Peyer's patch (tissue), 4 donors: ENCODE measurements at places on chromosomes 1 and 21. TPM values are rescaled to one million over a fixed set of nuclear protein-coding genes. Genes with fewer than 3 reads are reported as not detected.
A peak's percentile ranks its signal among the peaks of the same experiment; 100 is the strongest.

DNA sequence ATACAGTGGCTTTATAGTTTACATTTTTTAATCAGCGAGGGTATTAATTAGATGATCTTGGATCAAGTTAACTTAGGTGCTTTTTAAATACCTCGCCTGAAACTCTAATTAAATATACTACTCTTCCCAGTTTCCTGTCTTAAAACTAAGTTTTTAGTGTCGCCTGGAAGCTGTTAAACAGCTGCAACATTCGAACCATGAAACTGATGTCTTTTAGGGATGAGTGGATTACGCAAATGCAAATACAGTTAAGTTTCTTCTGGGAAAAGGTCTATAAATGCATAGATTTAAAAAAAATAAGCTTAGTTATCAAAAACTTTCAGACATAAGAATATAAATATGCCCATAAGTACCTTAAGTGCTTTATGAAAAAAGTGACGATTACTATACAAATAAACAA is 228.3 kb downstream of the PTPRC start:
- no peak for DNase-seq

- DNase-seq, result peak; percentile 65
Observed at GRCh38 chr1:206963740-206964139, 6.5 kb downstream of the FCAMR start.

GRCh38 chr1:81296601-81297000 is 504.1 kb upstream of the ADGRL2 start:
- no peak for DNase-seq

- peak; percentile 86 for DNase-seq
Observed at GRCh38 chr1:111221633-111222291, 5.8 kb upstream of the CHI3L2 start.

DNA sequence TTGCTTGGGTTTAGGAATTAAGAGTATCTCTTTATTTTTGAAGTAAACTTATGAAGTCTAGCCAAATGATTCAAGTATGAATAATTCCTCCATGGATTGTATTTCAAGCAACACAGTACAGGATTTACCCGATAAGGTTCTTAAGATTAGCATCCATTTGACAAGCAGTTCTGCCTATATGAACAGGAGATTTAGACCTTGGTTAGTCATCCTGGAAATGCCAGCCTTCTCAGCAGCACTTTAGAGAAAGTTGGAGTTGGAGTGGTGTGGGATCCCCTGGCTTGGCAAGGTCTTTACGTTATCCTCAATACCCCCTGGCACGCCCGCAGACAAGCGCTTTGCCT is 1.6 kb downstream of the BCAR3 start:
- DNase-seq, result no peak

- no peak for DNase-seq
Observed at GRCh38 chr1:243270097-243270864, 14.4 kb downstream of the SDCCAG8 start.

DNA sequence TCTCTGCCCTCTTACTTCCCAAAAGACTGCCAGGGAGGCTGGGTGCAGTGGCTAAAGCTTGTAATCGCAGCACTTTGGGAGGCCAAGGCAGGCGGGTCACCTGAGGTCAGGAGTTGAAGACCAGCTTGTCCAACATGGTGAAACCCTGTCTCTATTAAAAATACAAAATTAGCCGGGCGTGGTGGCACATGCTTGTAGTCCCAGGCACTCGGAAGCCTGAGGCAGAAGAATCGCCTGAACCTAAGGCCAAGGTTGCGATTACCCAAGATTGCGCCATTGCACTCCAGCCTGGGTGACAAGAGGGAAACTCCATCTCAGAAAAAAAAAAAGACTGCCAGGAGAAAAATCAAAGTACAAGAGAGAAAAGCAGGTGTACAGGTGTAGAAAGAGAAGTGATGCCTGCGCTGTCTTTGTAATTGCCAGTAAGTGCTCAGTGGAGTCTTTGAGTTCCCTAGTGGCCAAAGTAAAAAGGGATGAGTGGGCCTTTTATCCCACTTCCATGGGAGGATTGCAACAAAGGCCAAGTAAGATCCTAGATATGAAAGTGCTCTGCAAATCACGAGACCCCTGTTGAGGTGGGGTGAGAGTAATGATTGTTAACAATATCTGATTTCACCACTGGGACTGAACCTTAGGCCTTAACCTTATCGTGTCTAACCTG is 94.7 kb upstream of the WNT4 start:
- DNase-seq, result no peak

- no peak for DNase-seq
Observed at GRCh38 chr21:36923270-36923669, 43.2 kb downstream of the HLCS start.

TGFB2 gene
- total RNA-seq, result 0.28 TPM

GRCh38 chr1:204418174-204419063 is 6.8 kb upstream of the PPP1R15B start:
- DNase-seq, result no peak

PAQR6 gene
- total RNA-seq, result 4.7 TPM

DNA sequence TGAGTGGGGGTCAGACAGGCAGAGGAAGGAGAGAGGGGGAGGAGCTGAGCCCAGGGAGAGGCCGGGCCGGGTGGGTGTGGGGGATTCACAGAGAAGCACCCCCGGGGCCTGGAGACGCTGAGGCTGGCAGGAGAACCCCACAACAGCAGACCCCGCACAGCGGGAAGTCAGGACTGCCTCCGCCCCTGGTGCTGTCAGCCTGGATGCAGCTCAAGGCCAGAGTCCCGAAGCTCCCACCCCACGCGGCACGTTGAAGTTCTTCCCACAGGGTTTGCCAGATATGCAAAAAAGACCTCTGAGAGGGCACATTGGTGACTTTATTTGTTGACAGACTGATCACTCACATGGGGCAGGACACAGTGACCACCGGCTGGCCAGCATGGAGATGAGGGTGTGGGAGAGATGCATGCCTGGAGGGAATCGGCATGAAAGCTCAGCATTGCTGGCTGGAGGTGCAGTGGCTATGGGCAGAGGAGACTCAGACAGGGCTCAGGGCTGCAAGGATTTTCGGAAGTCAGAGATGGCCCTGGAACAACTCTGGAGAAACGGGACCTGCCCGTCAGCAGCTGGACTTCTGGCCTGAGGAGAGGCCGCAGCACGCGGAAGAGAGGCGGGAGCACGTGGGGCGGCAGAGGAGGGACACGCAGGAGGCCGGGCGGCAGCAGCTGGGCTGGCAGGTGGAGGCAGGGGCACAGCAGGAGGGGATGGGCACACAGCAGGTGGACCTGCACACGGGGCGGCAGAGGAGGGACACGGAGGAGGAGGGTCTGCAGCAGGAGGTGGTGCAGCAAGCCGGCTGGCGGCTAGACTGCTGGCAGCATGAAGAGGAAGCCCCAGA is 885 bp downstream of the KRTAP10-3 start:
- no peak for DNase-seq

RIPPLY3 gene
- not detected for total RNA-seq

DNA sequence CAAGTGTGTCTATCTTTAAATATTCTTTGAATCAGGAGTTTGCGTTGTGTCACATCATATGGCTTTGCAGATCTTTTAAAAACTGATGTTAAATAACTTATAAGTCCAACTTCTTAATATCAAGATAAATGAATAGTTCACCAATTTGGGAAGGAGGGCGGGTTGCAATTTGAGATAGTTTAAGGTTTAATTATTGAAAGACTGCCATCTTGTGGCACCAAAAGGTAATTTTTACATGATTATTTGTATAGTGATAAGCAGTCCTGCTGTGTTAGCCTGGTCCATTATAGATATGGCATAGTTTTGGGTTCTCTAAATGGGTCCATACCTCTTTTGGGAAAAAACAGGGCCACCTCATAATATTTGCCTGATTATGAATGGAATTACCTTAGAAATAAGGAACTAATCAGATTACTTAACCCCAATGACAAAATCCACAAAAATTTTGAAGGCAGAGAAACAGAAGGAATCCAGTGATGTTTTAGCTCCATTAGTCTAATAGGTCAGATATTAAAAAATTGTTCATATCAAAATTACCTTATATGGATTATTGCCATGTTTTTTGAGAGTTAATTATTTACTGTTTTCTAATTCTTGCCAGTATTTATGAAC is 64.3 kb downstream of the PRKAA2 start:
- no peak for DNase-seq

DNA sequence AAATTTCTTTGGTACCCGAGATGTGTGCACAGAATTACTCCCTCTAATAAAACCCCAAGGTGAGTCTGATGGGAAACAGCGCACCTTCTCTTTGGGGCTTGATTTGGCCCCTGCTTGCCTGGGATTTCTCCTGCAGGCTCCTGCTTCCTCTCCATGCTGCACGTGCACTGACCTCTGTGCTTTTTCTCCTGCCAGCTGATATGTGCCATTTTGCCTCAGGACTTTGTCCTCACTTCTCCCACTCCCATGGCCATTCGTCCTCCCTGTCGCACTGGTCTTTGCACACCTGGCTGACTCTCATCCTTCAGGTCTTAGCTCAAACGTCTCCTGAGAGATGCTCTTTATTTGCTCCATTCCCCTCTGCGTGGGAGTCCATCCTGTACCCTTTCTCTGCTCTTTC is 1.2 kb downstream of the CBR1 start:
- peak; percentile 68 for DNase-seq

- DNase-seq, result no peak
Observed at GRCh38 chr21:42120903-42121535, 49.9 kb downstream of the UMODL1 start.

AMY1A gene
- not detected for total RNA-seq

CNIH3 gene
- total RNA-seq, result not detected

DNA sequence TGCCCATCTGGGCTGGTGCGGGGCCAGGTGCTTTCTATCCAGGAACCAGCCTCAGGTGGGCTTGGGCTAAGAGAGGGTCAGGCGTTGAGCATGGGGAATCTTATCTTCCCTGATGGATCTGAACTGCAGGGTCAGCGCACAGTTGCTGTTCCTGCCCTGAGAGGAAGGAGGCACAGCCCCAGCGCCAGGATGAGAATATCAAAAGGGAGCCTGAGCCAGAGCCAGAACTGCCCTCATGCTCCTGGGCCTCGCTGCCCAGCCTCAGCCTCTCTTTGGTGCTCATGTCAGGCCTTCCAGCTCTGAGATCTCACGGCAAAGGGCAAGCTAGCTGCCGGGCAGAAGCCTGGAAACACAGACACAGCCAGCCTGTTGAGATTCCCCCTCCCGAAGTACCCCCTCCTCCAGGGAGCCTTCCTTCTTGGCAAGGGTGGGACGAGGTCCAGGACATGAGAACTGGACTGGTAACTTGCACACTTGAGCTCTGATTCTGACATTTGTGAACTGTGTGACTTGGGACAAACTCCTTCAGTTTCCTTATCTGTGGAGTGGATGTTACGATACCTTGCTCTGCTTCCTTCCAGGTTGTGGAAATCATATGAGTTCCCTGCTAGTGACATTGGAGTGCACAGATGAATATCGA is 1.2 kb upstream of the LAD1 start:
- DNase-seq, result no peak

DNA sequence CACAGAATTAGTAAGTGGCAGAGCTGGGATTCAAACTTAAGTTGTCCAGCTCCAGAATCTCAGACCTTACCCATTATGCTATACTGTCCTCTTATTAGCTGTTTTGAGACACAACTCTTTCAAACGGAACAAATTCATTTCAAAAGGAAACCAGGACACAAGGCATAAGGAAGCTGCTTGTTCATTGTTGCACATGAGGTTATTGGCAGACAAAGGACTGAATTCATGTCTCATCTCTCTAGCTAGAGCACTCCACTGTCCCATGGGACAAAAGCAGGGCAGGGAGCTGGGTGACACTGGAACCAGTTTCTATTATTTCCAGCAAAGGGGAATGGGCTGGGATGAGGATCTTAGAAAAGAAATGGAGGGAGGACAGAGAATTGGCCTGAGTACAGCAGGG is 26.4 kb downstream of the CHI3L2 start:
- DNase-seq, result no peak

SAMD11 gene
- 5.0 TPM for total RNA-seq

SPOCD1 gene
- total RNA-seq, result 0.80 TPM

- DNase-seq, result no peak
Observed at GRCh38 chr1:219266524-219266923, 92.8 kb downstream of the LYPLAL1 start.

DNA sequence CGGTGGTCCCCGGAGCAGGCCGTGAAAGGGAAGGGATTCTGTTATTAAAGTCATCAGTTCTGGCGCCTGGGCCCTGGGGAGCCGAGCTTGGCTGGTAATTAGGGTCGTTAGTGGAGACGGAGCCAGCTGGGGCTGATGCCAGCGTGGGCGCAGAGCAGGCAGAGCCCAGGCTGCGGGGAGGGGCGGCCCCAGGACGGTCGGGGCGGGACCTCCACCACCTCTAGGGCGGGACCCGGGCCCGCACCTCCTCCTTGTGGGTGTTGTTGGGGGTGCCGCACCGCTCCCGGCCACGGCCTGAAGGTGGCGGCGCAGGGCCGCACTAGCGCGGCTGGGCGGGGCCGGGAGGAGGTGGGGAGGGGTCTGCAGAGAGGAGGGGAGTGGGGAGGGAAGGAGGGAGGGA is 470.6 kb downstream of the PTPRU start:
- DNase-seq, result peak; percentile 36

DNASE2B gene
- total RNA-seq, result not detected

OR2L8 gene
- total RNA-seq, result not detected

OLFML2B gene
- total RNA-seq, result 1.2 TPM

DNA sequence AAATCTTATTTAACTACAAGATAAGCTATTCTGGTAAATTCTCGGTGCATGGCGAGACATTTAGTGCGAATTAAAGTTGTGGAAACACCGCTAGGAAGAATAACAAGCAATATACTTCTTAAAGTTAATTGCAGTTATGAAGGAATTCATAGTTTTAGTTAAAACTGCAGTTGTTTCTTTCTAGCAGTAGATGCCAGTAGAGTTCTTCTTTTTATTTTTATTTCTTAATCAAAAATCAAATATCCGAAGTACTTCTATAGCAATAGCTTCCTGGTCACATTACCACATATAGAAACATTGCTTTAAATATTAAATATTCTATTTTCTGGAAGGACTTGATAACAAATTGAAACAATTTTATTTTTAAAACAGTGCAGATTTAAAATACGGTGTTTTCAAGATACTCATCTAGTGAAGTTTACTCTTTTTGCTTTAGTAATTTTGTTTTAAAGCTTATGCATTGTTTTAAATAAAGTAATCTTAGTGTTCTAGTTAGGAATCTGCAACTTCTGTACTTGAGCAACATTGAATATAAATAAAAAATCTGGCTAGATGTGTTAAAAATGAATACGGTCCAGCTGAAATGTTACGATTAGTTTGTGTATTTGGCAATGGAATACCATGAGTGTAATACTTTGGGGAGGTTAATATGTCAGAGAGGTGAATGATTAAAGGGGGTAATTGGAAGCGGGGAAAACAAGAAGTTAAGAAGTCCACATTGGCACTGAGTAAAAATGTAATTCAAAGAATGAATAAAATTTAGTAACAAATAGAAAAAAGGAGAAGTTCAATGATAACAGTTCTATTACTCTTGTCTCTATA is 2.7 kb upstream of the PRKACB start:
- DNase-seq, result no peak

DNA sequence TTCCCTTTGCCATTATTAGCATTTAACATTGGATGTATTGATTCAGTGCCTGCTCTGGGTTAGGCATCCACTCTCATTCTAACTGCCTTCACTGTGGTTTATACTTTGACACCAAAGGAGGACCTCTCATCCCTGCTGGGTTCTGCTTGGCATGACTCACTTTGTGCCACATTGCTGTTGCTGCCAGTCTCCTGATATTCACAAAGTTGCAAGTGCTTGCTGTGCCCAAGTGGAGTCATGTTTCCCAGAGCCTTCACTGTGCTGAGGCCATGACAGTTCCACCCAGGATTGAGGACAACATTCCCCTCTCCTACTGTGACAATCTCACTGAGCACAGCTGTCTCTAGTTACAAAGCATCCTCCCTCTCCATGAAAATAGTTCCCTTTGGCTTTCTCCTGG is 519.9 kb upstream of the USP24 start:
- no peak for DNase-seq

- no peak for DNase-seq
Observed at GRCh38 chr21:37001441-37001840, 5.1 kb upstream of the RIPPLY3 start.
